Daoy (cell line): ENCODE measurements at places on chromosomes 2 and 18. TPM values are rescaled to one million over a fixed set of nuclear protein-coding genes. Genes with fewer than 3 reads are reported as not detected.
A peak's percentile ranks its signal among the peaks of the same experiment; 100 is the strongest.

The FOXD4L1 gene
- 0.11 TPM in 1 of 2 replicates, not detected in the other for total RNA-seq

The GKN2 gene
- total RNA-seq: 0.06 TPM in 1 of 2 replicates, not detected in the other

The REG3A gene
- not detected in 2 replicates for total RNA-seq

GRCh38 chr2:76391678-76392077 is 681.0 kb upstream of the GCFC2 start:
- no peak for DNase-seq

- no peak for DNase-seq
These were observed 251.8 kb upstream of the DDX18 start for GRCh38 chr2:117562654-117563053.

DNA sequence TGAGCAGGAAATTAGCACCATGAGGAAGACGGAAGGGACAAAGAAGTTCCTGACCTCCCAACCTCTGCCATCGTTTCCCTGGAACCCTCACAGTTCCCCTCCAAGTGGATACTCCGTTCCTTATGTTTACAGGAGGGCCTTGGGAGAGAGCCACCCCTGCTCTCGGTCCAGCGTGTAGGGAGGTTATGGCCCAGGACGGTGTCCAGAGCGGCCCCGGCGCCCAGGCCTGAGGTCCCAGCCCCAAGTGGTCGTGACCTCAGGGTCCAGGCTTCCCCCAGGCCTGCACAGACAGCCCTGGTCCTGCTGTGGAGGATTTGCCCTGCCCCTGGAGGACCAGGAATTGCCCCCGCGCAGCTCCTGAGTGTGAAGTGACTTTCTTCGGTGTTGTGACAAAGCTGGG is 61.8 kb upstream of the RBM44 start:
- DNase-seq: no peak

- DNase-seq: no peak
These were observed 119.1 kb downstream of the FSIP2 start for GRCh38 chr2:185857691-185858090.

DNA sequence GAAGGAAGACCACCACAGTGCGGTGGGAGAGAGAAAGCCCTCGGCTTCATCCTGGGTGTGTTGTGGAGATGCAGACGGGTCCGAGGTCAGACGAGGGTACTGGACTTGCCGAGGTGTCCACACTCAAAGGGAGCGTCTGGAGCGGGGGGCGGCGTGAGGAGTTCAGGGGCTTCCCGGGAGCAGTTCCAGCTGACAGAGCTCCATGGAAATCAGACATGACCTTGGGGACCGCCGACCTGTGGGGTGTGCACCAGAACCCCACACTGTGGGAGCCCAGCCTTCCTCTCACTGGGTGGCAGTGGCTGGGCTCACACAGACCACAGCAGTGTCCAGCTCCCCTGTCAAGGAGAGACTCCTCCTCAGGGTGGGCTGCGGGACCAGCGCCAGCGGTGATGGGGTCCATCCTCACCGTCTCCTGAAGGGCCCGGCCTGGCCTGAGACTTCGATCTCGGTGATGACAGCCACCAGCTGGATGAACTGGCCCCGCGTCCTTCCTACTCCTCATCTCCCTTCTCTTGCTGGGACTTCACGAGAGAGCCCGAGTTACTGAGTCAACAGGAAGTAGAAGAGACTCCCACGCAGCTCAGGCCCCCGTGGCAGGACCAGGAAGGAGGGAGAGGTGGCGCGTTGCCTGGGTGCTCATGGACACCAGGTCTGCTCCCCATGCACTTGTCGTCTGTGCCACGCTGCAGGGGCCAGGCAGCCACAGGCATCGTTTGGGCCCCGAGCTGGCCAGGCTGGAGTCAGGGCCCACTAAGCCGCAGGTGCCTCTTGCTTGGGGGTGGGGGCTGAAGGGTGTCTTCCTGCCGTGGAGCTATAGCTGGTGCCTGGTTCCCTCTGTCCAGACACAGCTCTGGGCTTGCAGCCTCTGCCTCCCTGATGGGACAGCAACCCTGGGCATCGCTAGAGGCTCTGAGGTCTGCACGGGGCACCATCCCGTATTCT is 101.9 kb upstream of the CTDP1 start:
- no peak for DNase-seq

- DNase-seq: peak; percentile 68
These were observed 33.5 kb upstream of the ZEB2 start for GRCh38 chr2:144553379-144553778.

GRCh38 chr2:202721621-202722020 is 86.9 kb downstream of the FAM117B start:
- peak; percentile 28 for DNase-seq
